ENCODE measurements at places on chromosomes 3 and 15.
A peak's percentile ranks its signal among the peaks of the same experiment; 100 is the strongest.

- DNase-seq = no peak
These were observed 11.7 kb downstream of the ABHD2 start for GRCh38 chr15:89099968-89100367.

GRCh38 chr15:98519767-98520550 lies 128.4 kb upstream of the IGF1R start:
- DNase-seq = no peak

- DNase-seq = peak; percentile 28
These were observed 144.1 kb downstream of the FEZF2 start for GRCh38 chr3:62229211-62229610.

GRCh38 chr15:69629631-69630161 lies 177.1 kb downstream of the RPLP1 start:
- no peak for DNase-seq

DNA sequence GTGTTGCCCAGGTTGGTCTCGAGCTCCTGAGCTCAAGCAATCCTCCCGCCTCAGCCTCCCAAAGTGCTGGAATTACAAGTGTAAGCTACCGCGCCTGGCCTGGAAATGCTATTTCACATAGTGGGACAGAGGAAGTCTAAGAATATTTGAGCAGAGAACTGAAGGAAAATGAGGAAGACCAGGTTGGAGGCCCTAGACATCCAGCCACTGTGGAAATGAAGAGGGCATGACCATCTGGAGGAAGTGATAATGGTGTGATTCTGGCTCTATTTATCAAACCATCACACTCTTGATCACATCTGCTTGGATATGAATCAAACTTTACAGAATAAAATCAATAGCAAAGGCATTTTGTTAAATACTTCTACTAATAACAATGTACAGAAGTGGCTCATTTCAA lies 65.9 kb upstream of the ARHGEF3 start:
- DNase-seq = no peak

DNA sequence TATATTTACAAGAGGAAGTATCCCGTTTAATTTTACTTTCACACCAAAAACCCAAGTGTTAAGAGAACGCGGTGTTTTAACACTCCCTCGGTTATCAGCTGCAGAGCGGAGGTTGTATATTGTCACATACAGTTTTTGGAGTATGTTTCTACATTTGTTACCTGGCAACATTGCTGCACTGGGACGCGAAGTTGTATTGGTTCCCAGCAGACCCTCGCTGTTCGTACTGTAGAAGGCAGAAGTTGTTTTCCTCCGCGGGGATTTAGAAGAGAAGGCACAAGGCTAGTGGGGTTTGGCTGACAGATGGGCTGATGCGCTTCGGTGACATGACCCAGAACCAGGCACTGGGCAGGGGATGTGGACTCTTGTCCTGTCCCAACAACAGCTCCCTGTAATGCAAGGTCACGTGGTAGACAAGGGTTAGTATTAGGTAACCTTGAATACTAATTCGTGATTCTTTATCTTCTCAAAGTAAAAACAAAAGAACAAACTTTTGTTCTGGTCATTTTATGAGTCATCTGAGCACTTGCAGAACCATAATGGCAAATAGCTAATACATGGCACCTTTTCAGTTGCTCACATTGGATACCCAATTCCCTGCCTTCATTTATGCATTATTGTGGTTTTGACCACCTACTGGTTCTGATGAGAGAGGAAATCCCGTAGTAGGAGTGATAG lies 230.4 kb upstream of the BHLHE40 start:
- DNase-seq = no peak

DNA sequence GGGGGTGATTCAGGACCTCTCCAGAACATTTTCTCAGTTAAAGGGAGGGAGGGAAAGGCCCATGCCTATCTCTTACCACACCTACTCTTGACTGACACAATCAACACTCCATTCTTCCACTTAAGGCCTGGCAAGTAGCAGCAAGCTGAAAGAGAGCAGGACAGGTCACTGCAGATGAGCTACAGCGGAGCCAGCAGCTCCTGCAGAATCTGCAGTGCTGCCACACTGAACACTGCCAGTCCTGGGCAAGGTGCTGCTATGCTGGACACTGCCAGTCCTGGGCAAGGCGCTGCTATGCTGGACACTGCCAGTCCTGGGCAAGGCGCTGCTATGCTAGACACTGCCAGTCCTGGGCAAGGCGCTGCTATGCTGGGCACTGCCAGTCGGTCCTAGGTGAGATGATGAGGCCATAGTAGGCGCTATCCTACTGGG lies 143.7 kb downstream of the MYLK start:
- peak; percentile 9 for DNase-seq

DNA sequence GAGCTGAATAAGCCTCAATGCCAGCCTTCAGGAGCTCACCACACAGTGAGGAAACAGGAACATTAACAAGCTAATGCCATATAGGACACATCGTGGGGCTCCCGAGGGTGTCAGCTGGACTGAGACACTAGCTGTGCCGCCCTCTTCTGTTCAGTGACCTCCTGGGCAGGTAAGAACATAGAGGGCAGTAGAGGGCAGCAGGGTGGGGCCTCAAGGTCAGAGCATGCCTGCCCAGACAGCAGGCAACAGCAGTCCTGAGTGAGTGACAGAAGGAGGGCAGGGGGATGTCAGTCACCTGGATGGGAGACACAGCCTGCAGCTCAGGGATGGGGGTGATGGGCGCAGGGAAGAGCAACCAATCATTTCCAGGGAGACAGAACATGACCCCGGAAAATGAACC lies 15.5 kb downstream of the NTRK3 start:
- DNase-seq = no peak

DNA sequence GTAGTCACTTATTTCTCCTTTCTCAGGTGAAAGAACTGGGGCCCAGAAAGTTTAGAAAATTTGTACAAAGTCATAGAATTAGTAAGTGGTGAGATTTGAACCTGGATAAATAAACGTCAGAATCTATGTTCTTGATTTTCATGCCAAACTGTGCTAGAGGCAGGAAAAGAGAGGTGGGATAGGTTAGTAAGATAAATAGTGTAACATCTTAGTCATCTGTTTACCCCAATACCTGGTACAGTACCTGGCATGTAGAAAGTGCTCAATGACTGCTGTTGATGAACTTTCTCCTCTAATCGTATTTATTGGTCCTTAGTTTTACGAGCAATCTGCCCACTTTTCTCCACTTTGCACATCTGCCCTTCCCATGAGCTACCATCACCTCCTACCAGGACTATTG lies 124.9 kb downstream of the MITF start:
- DNase-seq = no peak

GRCh38 chr15:70153921-70154717 lies 56.4 kb upstream of the TLE3 start:
- no peak for DNase-seq

DNA sequence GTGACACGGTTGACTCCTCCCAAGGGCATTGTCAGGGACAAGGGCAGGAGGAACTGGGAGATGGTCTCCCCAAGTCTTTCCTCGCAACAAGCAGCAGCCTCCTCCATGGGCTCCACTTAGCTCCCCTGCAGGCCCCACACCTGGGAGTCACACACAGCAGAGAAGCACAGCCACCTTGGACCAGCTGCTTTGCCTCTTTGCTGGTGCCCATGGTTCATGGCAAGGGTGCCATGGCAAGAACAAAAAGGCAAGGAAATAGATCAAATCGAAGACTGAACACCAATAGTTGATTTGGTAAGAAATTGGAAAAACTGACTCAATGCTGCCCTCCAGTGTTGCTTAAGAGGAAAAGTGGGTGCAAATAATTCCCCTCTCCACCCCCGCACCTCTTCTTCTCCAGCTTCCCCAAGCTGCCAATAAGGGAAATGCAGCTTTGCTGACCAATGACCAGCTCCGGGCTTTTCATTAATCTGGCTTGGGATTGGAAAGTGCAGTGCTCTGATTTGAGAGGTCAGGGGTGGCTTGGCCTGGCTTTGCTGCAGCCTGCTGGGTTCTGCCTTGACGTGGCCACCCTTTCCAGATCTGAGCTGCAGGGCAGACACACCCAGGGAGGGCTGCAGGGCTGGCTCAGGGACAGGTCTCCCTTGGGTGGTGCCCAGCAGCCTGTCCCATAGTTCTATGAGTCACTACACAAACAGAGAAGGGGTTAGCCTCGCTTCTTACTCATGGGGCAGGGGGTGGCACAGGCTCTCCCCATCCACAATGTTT lies 162.0 kb downstream of the KLF13 start:
- DNase-seq = peak; percentile 89

GRCh38 chr3:128080323-128081080 lies 28.3 kb downstream of the SEC61A1 start:
- DNase-seq = peak; percentile 63

DNA sequence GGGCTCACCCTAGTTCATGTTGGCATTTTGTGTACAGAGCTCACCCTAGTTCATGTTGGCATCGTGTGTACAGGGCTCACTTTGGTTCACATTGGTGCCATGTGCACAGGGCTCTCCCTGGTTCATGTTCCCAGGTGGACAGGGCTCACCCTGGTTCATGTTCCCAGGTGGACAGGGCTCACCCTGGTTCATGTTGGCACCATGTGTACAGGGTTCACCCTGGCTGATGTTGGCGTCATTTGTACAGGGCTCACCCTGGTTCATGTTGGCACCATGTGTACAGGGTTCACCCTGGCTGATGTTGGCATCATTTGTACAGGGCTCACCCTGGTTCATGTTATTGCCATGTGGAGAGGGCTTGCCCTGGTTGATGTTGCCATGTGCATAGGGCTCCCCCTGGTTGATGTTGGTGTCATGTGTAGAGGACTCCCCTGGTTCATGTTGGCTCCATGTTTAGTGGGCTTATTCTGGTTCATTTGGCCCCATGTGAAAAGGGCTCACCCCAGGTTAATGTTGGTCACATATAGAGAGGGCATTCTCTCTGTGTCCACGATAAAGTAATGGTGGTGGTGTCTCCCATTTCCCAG lies 31.7 kb upstream of the NR2C2 start:
- no peak for DNase-seq

DNA sequence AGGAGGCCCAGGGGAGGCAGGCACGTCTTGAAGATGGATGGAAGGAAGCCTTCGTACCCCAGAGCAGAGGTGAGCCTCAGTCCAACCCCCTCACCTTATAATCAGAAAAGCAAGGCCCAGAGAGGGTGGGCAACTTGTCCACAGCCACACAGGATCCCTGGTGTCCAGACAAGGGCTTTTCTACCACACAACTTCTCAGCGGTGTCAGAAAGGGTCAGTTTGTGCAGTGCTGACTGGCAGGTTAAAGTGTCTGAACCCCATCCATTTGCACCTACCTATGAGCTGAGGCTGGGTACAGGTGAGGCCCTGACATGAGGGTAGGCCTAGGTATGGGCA lies 8.6 kb downstream of the IGDCC3 start:
- no peak for DNase-seq

DNA sequence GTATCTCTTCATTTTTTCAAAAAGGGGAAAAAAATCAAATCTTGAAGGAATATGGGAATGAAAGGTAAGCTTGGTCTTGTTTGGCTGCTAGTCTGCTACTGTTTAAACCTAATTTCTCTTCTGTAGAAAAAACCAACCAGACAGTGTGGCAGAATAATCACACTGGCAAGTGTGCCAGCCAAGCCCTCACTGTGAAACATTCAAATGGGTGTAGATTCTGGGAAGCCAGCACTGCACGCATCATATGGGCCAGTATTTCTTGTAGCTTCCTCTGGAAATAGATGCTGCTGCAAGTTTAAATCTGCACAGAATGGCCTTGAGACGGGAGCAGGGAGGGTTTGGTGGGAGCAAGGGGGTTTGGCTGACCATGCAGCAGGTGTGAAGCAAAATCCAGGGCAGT lies 62.1 kb downstream of the POMGNT2 start:
- DNase-seq = no peak

- no peak for DNase-seq
These were observed 58.5 kb downstream of the PIK3R4 start for GRCh38 chr3:130688015-130688688.

- DNase-seq = no peak
These were observed 914 bp upstream of the PTH1R start for GRCh38 chr3:46876313-46877300.

DNA sequence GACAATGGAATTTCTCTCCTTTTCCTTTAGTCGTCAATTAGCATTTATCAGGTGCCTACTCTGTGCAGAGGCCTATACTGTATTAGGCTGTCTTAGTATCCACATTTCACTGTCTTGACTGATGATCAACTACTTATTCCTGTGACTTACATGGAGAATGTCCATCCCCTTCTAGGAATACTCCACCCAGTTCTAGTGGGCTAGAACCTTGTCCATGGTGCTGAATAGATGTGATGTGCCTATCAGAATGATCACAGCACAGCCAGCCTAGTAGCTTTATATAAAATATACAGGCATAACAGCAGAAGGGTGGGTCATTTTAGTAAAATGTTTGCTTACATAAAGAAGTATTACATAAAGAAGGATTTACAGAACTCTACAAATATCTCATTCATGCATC lies 621.4 kb downstream of the PDCD6IP start:
- DNase-seq = peak; percentile 50

GRCh38 chr15:50906954-50907600 lies 1.4 kb upstream of the AP4E1 start:
- DNase-seq = peak; percentile 3

DNA sequence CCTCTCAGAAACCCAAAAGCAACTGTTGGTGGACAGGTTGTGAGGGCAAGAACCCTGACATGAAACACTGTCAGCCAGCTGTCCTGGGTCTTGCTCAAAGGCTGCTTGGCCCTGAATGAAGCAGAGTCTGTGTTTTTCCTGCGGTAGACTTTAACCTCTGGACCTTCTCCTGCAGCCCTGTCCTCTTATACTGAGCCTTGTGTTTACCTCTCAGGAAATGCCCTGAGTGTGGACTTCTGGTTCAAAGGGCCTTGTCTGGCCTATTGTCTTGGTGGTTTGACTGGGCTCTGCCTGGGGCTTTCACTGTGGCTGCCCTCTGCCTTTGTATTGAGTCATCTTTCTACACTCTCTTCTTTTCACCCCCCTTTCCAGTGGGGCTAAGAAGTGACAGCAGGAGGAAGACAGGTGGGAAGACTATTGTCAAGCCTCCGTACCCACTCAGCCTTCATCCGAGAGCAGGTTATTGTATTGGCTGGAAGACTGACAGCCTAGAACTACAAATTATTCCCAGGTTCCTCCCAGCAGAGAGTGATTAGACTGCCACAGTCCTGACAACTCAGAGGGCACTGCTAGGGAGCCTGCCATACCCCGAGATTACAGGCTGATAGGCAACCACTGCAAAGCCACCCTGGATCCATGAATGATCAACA lies 3.5 kb downstream of the SEC13 start:
- no peak for DNase-seq

- DNase-seq = no peak
These were observed 82.5 kb downstream of the SOX2 start for GRCh38 chr3:181794011-181794790.

- DNase-seq = peak; percentile 50
These were observed 41.8 kb downstream of the ITGA11 start for GRCh38 chr15:68389936-68390817.

DNA sequence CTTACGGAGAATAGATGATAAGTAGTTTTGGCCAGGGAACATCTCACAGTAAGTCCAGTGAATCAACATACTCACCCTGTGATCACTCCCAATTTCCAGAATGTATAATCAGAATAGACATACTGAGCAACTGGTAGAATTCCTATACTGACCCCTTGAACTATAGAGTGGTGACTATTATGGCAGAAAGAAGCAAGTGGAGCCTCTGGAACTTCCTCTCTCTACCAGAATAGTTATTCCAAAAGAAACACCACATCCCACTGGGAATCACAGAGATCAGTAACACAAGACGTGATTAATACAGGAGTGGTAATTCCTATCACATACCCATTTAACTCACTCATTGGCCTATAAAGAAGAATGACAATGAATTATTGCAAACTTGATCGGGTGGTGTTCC lies 50.1 kb upstream of the TRIM42 start:
- no peak for DNase-seq

- DNase-seq = peak; percentile 81
These were observed 296.5 kb downstream of the THSD4 start for GRCh38 chr15:71411538-71412482.

- DNase-seq = no peak
These were observed 345.7 kb upstream of the RBMS3 start for GRCh38 chr3:28935146-28935545.

- no peak for DNase-seq
These were observed 19.9 kb upstream of the TPM1 start for GRCh38 chr15:63022663-63023062.
